MCF 10A (cell line): ENCODE measurements at places on chromosomes 11 and 22. TPM values are rescaled to one million over a fixed set of nuclear protein-coding genes. Genes with fewer than 3 reads are reported as not detected.

GRCh38 chr22:23146478-23147205 is 1.4 kb downstream of the RAB36 start:
- DNase-seq = no peak

GRCh38 chr11:27938011-27938410 is 169.9 kb downstream of the KIF18A start:
- DNase-seq = no peak

DNA sequence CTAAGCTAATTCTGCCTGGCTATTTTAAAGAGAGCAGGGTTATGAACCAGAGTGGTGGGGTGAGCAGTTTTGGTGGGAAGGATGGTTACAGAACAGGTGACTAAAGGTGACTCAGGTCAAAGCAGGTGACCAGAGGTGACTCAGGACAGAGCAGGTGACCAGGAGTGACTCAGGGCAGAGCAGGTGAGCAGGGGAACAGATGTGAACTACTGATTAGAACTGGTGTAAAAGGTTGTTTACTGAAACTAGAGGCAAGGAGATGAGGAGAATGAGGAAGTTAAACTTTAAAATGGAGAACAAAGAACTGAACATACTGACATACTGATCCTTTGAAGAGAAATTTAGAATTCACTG is 15.4 kb upstream of the HYLS1 start:
- DNase-seq = no peak

DNA sequence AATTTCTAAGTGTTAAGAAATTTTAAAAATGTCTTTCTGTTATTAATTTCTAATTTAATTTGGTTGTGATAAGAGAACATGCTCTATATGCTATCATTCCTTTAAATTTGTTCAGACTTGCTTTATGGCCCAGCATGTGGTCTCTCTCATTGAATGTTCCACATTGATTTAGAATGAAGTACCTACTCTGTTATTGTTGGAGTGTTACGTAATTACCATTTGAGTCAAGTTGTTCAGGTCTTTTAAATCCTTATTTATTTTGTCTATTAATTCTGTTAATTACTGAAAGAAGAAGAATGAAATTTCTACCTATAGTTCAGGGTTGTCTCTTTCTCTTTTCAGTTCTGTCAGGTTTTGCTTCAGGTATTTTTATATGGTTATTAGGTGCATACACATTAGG is 57.0 kb downstream of the PRMT3 start:
- DNase-seq = no peak

OR8G1 gene
- total RNA-seq = not detected in 2 replicates

C22orf31 gene
- total RNA-seq = not detected in 2 replicates
